ENCODE measurements at places on chromosomes 6 and 20. TPM values are rescaled to one million over a fixed set of nuclear protein-coding genes. Genes with fewer than 3 reads are reported as not detected.

MDFI gene
- not detected for total RNA-seq

XKR7 gene
- total RNA-seq: 0.03 TPM

KHDC1L gene
- total RNA-seq: not detected

ENPP4 gene
- total RNA-seq: 4.9 TPM

C6orf62 gene
- 121 TPM for total RNA-seq

BTNL2 gene
- total RNA-seq: not detected

MSH5 gene
- total RNA-seq: 64.8 TPM

ADTRP gene
- 0.68 TPM for total RNA-seq

MOG gene
- not detected for total RNA-seq

NOX3 gene
- total RNA-seq: not detected

DNA sequence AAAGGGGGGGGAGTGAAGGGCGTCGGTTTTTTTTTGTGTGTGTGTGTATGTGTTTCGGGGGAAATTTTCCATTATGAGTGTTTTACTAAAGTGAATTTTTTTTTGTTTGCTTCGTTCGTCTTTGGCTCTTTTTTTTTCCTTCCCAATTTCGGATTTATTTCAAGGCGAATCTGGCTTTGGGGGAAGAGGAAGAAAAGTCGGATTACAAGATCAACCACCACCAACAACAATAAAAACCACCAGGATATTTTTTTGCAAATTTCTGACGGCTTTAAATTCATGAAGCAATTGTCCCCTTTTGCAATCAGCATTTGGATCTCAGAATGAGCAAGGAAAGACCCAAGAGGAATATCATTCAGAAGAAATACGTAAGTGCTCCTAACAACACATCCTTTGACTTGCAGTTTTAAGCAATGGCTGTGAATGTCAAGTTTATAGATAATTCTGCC lies 372 bp downstream of the JARID2 start:
- no peak for DNase-seq
- H3K4me3 ChIP-seq: peak overlapping the region; percentile 94
- no peaks in the 10 kb centered on the region for H3K27me3 ChIP-seq
- H3K4me1 ChIP-seq: peaks cover 35% of the 10 kb centered on the region

- no peak for DNase-seq
- H3K36me3 ChIP-seq: no peaks in the 10 kb centered on the region
- H3K27ac ChIP-seq: no peak overlapping the region
- no peak overlapping the region for H3K4me3 ChIP-seq
- no peaks in the 10 kb centered on the region for H3K27me3 ChIP-seq
- H3K4me1 ChIP-seq: no peaks in the 10 kb centered on the region
Observed at GRCh38 chr6:126233192-126233591, 106.7 kb upstream of the CENPW start.

DNA sequence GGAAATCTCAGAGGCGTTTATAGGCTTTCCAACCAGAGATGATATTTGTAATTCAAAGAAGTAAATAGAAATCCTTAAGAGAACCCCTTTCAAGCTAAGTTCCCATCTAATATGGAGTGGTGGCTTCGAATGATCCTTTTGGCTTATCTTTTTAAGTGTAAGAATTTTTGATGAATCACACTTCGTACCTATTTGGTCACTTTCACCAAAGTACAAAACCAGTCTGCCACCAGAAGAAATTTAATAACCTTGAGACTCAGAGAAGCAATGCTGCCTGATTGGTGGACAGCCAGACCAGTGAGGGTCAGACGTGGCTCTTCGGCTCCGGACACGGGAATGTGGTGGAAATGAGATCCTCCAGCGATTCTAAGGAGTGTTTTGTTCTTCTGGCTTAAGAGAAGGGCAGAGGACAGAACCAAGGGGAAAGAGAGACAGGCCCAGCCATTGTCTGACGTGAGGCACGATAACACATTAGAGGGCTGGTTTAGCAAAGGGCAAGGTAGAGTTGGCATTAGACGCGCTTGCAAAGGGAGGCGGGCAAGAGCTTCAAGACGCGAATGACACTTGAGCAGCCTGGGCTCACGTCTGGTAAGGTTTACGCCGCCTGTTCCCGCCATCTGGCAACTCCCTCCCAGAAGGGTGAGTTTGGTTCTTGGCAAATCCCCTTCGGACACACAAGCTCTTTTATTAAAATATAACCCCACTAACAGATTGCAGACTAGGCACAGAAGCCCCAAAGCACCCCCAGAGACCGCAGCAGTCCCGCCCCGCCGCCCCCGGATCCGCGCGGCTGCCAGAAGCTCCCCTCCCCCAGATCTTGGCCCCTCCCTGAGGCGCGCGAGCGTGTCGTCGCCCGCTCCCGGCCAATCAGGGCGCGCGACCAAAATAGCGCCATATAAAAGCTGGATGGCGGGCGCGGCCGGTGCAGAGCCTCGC lies 50.0 kb upstream of the EZR start:
- H3K4me3 ChIP-seq: peak overlapping the region; percentile 78
- H3K4me1 ChIP-seq: peaks cover 37% of the 10 kb centered on the region
- peaks cover 12% of the 10 kb centered on the region for H3K27me3 ChIP-seq
- H3K27ac ChIP-seq: peak overlapping the region; percentile 99

DNA sequence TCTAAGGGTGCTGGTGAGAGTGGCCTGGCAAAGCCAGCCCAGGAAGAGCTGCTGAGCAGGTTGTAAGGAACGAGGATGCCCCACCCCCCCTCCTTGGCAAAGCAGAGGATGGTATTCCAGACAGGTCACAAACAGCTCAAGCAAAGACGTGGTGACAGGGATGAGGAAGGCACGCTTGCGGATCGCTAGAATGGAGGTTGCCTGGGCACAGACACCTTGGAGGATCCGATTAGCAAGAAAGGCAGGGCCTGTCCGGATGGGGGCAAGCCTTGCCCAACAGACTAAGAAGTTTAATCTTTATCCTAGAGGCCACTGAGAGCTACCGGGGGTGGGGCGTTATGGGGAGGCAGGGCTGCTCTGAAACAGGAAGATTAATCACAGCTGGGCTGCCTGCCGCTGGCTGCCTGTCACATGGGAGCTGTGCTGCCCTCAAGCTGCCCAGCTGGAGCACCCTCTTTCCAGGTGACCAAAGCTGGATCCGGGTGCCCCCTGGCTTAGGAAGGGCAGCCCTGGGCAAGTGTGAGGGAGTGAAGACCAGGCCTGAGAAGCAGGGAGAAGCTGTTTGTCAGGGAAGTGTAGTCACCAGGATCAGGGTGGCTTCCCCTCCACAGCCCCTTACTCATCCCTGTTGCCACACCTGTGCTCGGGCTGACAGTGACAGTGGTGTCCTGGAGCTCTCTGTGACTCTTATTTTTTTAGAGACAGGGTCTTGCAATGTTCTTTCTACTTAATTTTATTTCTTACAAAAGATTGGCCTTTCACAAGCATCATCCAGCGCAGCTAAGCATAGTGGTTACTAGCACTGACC lies 9.1 kb upstream of the MAPK13 start:
- H3K27ac ChIP-seq: peak overlapping the region; percentile 98
- H3K27me3 ChIP-seq: no peaks in the 10 kb centered on the region
- H3K4me1 ChIP-seq: peaks cover 90% of the 10 kb centered on the region
- peak overlapping the region; percentile 74 for H3K4me3 ChIP-seq
- peaks cover 35% of the 10 kb centered on the region for H3K36me3 ChIP-seq
- DNase-seq: peak; percentile 82

- peaks cover 7% of the 10 kb centered on the region for H3K27me3 ChIP-seq
- peaks cover 13% of the 10 kb centered on the region for H3K4me1 ChIP-seq
- DNase-seq: no peak
- peaks cover 8% of the 10 kb centered on the region for H3K36me3 ChIP-seq
Observed at GRCh38 chr6:26290941-26291340, 74.1 kb upstream of the BTN3A2 start.

GRCh38 chr6:97629180-97629579 lies 346.2 kb upstream of the MMS22L start:
- no peak for DNase-seq
- H3K36me3 ChIP-seq: no peaks in the 10 kb centered on the region
- H3K27me3 ChIP-seq: no peaks in the 10 kb centered on the region
- H3K27ac ChIP-seq: no peak overlapping the region
- H3K4me1 ChIP-seq: no peaks in the 10 kb centered on the region

- no peak for DNase-seq
- no peaks in the 10 kb centered on the region for H3K4me1 ChIP-seq
- no peaks in the 10 kb centered on the region for H3K36me3 ChIP-seq
- no peaks in the 10 kb centered on the region for H3K27me3 ChIP-seq
Observed at GRCh38 chr6:12534069-12534853, 182.3 kb upstream of the PHACTR1 start.

DNA sequence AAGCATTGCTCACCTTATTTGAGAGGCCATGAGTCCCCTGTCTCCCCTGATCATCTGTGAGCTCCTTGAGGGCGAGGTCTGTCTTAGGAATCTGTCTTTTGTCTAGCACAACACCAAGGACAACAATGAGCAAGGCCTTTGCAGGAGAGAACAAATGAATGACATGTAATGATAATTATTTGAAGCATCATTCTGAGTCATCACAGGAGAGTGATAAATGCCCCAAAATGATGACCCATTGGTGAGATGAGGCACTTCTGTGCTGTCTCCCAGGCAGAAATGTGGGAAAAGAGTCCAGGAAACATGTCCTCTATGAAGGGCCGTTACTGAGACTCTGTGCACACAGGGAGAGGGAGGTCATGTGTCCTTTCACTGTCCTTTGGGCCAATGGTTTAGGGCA lies 105.2 kb upstream of the LRFN2 start:
- H3K36me3 ChIP-seq: no peaks in the 10 kb centered on the region
- DNase-seq: no peak
- no peaks in the 10 kb centered on the region for H3K4me1 ChIP-seq
- no peak overlapping the region for H3K4me3 ChIP-seq
- H3K27ac ChIP-seq: no peak overlapping the region

DNA sequence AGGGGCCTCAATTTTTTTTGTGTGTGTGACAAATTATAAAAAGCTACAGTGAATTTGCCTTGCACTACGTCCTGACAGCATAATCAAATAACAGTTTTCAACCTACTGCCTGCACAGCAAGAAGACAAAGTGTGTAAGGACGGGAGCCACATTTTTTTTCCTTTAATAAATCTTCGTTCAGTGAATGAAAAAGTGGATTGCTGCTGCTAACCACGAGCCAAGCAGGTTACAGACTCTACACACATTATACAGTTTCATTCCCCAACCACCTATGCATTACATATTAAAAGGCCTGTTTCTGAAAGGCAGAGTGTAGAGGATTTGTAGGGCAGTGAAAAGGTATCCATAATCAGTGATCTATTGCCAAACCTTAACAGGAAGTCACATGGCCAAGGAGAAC lies 570.0 kb upstream of the BTBD3 start:
- H3K27me3 ChIP-seq: no peaks in the 10 kb centered on the region
- DNase-seq: no peak
- H3K36me3 ChIP-seq: no peaks in the 10 kb centered on the region
- H3K27ac ChIP-seq: no peak overlapping the region
- no peaks in the 10 kb centered on the region for H3K4me1 ChIP-seq

GRCh38 chr20:34010405-34010931 lies 16.8 kb downstream of the RALY start:
- no peak overlapping the region for H3K4me3 ChIP-seq
- peak overlapping the region; percentile 75 for H3K27ac ChIP-seq
- H3K27me3 ChIP-seq: no peaks in the 10 kb centered on the region
- peaks cover 24% of the 10 kb centered on the region for H3K36me3 ChIP-seq

DNA sequence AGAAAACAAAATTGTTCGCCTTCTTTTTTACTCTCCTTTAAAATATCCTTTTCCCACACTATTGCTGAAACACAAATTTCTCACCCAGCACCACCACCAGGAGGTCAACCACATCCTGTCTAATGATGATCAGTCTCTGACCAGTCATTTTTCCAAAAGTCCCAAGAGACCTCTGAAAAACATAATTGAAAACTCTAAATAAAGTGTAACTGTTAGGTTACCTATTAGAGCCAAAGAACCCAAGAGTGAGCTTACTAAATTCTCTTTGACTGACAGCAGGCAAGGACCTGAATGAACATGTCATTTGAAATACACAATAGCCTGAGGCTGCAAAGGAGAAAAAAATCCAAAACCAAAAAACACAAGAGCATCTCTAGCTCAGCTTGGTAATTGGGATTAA lies 735.4 kb downstream of the CBLN4 start:
- no peak for DNase-seq
- H3K4me3 ChIP-seq: no peak overlapping the region
- no peaks in the 10 kb centered on the region for H3K27me3 ChIP-seq
- no peak overlapping the region for H3K27ac ChIP-seq
- no peaks in the 10 kb centered on the region for H3K4me1 ChIP-seq
- no peaks in the 10 kb centered on the region for H3K36me3 ChIP-seq

DNA sequence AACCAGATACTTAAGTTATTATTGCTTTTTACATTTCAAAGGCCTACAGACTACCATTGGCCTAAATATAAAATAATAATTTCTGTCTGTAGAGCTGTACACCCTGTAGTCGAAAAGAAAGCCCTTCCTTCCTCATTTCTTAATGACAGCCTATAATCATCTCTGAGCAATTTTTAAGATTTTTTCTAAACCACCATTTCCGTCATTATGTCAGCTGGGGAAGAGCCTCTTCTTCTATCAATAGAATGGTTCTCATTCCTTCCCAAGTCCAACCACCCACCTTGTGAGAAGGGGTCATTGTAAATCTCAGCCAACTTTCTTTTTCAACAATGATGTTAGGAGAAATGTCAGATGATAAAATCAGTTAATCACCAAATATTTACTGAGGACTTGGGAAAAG lies 91.8 kb downstream of the PLEKHG1 start:
- H3K4me3 ChIP-seq: no peak overlapping the region
- no peak for DNase-seq
- H3K4me1 ChIP-seq: no peaks in the 10 kb centered on the region
- no peaks in the 10 kb centered on the region for H3K36me3 ChIP-seq
- H3K27me3 ChIP-seq: peaks cover 4% of the 10 kb centered on the region

- peaks cover 71% of the 10 kb centered on the region for H3K36me3 ChIP-seq
- H3K27me3 ChIP-seq: no peaks in the 10 kb centered on the region
- DNase-seq: no peak
Observed at GRCh38 chr6:151412909-151413308, 21.6 kb upstream of the ZBTB2 start.

DNA sequence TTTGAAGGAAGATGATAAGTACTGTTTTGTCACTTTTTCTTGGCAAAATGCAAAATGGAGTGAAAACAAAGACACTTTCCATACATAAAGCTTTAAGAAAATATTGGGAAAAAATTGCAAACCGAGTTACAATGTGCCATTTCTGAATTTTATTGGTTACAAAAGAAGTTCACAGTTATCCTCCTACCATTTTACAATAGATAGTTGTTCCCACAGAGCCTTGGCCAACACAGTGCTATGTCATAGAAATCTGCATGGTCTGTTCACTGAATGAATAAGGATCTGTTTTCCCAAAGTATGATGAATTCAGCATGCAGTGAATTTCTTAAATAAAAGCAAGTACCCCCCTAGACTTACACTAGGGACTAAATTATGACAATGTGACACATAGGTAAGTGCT lies 268.2 kb upstream of the POU3F2 start:
- H3K27me3 ChIP-seq: no peaks in the 10 kb centered on the region
- no peak for DNase-seq
- H3K27ac ChIP-seq: no peak overlapping the region
- no peaks in the 10 kb centered on the region for H3K4me1 ChIP-seq

GRCh38 chr6:79694623-79695343 lies 63.7 kb downstream of the SH3BGRL2 start:
- no peak for DNase-seq
- no peak overlapping the region for H3K27ac ChIP-seq
- no peak overlapping the region for H3K4me3 ChIP-seq

GRCh38 chr6:135008941-135009290 lies 45.7 kb downstream of the HBS1L start:
- no peak for DNase-seq
- H3K27ac ChIP-seq: no peak overlapping the region
- H3K4me1 ChIP-seq: peaks cover 37% of the 10 kb centered on the region
- H3K36me3 ChIP-seq: peaks cover 32% of the 10 kb centered on the region

GRCh38 chr20:56683077-56683865 lies 54.2 kb downstream of the TFAP2C start:
- DNase-seq: no peak
- no peaks in the 10 kb centered on the region for H3K36me3 ChIP-seq
- no peak overlapping the region for H3K27ac ChIP-seq
- H3K27me3 ChIP-seq: peaks cover 2% of the 10 kb centered on the region
- H3K4me3 ChIP-seq: no peak overlapping the region

All from activated CD8-positive, alpha-beta T cell treated with anti-CD3 and anti-CD28 coated beads, Interleukin-2, amount 10 ng/mL, durations not matched to agents 7 days and 5 days (primary cell).